ENCODE measurements at places on chromosomes 16 and 17.

DNA sequence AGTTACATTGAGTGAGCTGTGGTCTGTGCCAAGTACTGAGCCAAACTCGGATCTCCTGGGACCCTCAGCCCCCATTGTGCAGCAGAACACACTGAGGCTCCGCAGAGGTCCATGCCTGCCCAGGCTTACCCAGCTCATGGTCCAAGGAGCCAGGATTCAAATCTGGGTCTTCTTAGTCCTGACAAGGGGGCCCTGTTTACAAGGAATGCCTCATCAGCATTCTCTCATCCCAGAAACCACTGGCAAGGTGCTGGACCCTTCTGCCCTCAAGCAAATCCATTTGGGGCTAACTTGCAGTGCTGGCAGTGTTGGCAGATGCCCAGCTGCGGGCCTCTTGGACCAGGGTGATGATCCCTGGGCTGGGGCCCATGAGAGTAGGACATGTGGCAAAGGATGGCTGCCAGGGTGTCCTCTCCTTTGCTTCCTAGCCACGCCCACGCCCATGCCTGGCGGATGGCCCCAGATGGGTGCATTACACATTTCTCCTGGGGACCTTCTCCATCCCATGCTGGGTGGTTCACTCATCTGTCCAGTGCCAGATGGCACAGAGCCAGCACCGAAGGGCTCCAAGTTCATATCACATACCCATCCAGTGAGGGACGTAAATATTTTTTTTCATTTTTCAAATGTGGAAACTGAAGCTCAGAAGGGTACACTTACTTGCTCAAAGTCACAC is 117.7 kb downstream of the CMIP start:
- no peak for DNase-seq

DNA sequence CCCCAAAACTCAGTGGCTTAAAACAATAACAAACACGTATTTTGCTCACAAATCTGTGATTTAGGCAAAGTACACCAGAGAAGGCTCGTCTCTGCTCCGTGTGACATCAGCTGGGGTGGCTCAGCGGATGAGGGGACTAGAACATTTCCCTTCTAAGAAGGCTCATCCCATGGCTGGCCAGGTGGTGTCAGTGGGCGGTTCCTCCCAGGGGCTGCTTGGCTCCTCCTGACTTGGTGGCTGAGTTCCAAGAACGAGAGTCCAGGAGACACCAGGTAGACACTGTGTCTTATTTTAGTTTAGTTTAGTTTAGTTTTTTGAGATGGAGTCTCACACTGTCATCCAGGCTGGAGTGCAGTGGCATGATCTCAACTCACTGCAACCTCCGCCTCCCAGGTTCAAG is 5.6 kb upstream of the CHMP6 start:
- DNase-seq: no peak

- no peak for DNase-seq
These were observed 94.4 kb upstream of the CPHXL start for GRCh38 chr16:75820672-75821071.

- DNase-seq: no peak
These were observed 32.5 kb downstream of the WIPF2 start for GRCh38 chr17:40251576-40251975.

DNA sequence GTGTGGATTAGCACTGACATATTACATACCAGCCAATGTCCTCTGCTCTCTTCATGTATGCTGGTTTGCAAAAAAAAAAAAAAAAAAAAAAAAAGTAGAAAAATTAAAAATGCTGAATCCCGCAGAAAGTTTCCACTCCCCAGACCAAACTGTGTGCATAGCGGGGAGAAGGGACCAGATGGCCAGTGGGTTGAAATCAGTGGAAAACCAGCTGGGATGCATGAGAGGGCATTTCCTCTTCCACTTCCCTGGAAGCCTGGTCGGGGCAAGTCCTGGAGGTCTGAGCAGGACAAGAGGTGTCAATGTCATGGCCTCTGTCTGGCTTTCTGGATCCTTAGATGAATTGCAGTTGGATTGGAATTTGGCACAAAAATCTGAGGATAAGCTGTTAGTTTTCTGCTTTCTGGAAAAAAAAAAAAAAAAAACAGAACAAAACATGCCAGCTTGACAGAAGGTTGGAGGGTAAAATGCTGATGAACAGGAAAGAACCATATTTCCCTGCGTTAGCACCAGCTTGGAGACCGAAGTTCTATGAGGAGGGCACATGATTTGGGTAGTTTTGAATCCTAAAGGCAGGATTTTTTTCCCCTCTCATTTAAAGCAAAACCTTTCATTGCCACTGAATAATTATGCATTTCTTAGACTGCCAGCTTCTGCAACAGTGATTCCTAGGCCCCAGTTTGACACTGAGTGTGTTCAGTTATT is 941.5 kb upstream of the EEF2KMT start:
- DNase-seq: no peak

DNA sequence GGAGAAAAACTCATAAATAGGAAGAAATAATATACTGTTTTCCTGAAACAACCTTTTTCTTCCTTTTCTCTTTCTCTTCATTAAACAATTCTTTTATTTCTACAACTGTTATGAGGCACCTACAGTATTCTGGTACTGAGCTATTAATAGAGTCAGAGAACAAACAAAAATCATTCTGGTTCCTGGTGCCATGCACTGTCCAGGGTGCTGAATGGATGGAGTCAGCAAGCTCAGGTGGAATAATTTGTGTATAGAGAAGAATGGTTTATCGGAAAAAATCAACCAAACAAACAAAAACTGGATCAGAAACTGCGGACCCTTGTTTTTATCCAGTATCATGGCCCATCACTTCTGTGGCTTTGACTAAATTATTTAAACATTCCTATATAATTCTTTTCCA is 430.3 kb upstream of the GOT2 start:
- no peak for DNase-seq

- no peak for DNase-seq
These were observed 3.4 kb upstream of the HSBP1 start for GRCh38 chr16:83804366-83804765.

- no peak for DNase-seq
These were observed 338.3 kb downstream of the BCAS3 start for GRCh38 chr17:61015966-61016365.

GRCh38 chr17:45729294-45729907 is 54.7 kb upstream of the CRHR1 start:
- no peak for DNase-seq

DNA sequence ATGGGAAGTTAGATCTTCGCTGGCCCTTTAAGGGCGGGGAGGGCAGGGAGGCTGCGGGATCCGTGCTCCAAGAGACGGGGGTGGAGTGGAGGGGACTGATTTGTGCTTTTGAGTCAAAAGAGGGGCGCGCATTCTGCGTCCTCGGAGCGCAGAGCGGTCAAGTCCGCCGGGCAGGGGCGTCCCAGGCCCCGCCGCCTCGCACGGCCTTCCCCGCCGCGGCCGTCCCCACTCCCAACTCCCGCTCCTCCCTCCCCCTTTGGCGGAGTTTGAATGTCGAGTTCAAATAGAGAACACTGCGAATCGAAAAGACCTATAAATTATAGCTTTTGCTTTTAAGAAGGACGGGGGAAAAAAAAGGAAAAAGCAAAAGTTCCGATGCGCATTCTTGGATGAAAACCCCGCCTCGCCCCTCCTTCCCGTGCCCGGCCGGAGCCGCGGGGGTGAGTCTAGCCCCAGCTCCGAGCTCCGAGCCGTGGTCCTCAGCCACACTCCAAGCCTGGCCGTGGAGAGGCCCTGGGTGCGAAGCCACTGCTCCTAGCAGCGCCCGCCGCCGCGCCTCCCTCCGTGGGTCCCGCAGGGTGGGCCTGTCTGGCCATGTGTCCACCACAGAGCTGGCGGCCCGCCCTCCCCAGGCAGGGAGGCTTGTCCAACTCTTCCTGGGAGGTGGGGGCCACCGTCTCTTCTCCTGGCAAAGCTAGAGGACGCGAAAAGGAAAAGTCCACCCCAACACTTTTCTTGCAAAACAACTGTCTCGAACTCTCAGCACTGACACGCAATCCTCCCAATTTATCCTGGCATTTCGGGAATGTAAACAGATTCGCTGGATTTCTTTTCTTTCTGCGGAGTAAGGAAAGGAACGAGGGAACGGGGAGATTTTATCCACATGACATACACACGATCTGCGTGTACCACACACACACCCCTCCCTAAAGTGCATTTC is 3.6 kb downstream of the CBX8 start:
- no peak for DNase-seq

DNA sequence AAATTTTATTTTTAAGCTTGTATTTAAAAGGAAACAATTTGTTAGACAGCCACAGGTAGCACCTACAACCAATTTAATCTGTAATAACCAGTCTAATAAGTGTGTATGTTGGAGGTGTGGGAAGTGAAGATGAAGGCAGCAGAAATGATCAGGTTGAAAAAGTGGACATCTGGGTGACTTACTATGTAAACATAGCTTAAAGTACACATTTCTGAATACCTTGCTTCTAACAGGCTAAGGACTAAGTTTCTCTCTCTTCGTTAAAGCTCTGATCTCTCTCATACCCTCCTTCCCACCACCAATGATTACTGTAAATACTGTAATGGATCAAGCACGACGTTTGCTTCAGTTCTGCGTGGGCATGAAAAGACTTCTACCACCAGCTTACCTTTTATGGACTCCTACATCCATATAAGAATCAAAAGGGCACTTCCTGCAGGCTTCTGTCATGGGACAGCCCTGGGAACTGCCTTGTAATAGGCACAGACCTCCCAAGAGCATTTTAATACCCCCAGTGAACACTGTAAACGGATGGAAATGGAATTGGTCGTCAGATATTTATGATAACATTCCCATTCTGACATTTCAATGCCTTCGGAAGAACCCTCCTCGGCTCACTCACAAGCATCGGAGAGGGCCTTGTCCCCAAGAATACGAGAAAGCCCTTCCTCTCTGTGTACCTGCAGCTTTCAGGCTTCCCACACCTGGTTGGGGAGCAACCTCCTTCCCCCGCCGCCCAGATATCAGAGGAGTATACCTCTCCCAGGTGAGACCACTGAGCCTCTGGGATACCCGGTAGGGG is 700 bp downstream of the CCDC43 start:
- DNase-seq: no peak

DNA sequence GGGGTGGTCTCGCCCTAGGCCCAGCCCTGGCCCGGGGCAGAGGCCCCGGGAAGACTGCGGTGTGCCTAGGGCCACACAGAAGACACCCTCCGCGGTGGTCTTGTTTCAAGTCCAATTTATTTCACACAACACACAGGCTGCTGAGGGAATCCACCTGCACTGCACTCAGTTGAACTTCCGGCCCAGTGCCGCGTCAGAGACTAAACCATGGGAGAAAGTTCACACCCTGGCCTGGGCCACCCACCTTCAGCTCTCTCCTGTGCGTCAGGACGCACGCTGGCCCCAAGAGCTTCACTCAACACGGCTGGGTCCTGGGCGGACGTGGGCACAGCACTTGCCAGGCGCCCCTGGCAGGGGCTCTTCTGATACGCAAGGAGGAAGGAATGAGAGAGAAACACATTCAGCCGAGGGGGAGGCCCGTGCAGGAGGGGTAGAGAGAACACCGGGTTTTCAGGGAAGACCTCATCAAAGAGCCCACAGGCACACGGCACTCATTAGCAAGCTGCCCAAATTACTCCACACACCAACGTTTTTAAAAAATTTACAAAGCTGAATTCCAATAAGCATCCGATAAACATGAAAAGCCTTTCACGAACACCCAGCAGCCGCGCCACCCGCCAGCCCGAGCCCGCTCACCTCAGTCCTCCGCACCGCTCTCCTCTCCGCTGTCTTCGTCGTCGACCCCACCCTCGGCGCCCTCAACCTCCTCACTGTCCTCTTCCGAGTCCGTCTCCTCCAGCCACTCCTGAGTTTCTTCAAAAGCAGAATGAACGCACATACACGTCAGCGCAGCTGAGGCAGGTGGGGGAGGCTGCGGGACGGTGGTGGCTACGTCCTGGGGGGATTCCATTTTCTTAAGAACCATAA is 57.8 kb downstream of the KLHDC4 start:
- DNase-seq: no peak

- no peak for DNase-seq
These were observed 863 bp upstream of the UTS2R start for GRCh38 chr17:82370471-82371332.

DNA sequence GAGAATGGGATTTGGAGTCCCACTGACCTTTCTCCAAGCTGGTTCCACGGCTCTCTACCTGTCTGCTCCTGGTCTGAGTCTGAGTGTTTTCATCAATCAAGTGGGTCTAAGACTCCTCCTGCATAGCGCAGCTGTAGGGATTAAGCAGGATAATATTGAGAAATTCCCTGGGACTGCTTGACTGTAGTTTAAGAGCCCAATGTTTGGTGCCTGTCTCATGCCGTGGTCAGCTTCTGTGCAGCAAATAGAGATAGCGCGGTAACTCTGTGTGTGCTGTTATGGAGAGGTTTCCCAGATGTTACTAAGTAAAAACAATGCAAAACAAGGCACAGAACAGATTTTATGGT is 21.4 kb downstream of the RPTOR start:
- DNase-seq: no peak

- DNase-seq: no peak
These were observed 16.8 kb downstream of the CYB5D2 start for GRCh38 chr17:4159761-4160160.

- DNase-seq: no peak
These were observed 854 bp downstream of the MFSD6L start for GRCh38 chr17:8798176-8798845.

DNA sequence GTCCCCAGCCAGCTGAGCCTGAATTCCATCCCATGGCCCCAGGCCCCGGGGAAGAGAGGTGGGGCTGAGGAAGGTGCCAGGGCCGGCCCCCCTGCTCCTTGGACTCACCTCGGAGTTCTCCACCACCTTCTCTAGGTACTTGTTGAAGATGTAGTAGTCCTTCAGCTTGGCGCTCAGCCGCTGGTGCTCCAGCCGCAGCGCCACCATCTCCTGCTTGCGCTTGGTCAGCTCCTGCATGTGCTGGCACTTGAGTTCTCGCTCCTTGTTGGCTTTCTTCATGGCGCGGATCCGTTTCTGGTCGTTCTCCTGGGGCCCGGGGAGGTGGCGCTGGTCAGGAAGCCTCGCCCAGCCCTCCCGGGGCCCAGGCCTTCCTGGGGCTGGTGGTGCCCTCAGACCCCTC is 3.3 kb downstream of the CCDC42 start:
- no peak for DNase-seq

DNA sequence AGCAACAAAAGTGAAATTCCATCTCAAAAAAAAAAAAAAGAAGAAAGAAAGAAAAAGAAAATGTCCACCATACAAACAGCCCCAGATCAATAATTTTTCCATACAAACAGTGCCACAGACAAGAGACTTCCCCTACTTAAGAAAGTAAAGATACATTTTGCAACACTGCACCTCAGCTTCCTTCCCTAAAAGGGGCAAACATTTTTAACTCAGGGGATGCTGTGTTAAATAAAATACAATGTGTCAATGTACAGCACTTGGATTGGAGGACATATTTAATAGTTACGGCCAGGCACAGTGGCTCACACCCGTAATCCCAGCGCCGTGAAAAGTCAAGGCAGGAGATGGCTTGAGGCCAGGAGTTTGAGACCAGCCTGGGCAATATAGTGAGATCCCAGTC is 22.3 kb downstream of the MYH11 start:
- DNase-seq: no peak

GRCh38 chr16:57541754-57542435 is 548 bp upstream of the ADGRG5 start:
- no peak for DNase-seq

DNA sequence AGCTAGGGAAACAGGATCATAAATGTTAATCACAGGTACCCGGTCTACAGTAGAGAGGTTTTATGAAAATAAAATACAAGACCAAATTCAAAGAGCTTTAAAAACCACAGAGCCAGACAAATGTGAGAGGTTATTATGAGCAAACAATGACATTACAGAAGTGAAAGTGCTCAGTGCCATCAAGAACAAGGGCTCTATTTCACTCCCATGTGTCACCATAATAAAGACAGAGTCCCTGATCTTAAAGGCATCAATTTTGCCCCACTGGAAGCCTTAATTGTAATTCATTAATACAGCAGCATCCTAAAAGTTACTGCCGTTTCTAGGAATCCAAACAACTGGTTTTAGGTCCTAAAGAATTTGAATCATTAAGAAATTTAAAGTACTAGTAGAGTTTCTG is 43.7 kb upstream of the CDRT4 start:
- no peak for DNase-seq

Measured in activated T-helper 9 cell treated with anti-CD3 and anti-CD28 coated beads, Interleukin-2, amount 50 U/mL, for 16 hours (primary cell).